ENCODE measurements at places on chromosomes 2 and 18.

- DNase-seq = no peak
These were observed 157.6 kb downstream of the HAUS1 start for GRCh38 chr18:46261799-46262198.

- peak; percentile 54 for DNase-seq
These were observed 21.2 kb downstream of the GRB14 start for GRCh38 chr2:164599954-164600589.

DNA sequence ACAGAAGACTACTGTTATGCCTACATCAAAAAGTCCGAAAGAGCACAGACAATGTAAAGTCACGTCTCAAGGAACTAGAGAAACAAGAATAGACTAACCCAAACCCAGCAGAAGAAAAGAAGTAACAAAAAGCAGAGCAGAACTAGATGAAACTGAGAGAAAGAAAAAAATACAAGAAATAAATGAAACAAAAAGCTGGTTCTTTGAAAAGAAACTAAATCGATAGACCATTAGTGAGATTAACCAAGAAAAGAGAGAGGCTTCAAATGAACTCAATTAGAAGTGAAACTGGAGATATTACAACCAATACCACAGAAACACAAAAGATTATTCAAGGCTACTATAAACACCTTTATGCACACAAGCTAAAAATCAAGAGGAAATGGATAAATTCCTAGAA, 271.8 kb downstream of the MBD2 start:
- no peak for DNase-seq

DNA sequence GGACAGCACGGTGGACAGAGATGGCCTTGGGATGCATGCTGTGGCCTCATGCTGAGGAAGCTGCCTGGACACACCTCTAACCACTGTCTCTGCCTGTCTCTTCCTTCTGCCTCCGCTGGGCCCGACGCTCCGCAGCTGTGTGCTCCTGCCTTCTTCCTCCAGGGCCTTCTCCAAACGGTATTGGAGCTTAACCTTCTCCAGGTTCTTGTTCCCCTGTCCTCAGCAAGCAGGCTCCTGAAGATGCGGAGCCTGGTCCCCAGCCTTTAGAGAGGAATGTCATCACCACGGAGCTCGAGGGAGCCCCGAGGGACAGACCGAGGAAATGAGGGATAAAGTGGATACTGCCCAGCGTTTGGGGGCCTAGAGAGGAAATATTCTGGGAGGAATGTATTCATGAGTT, 155.1 kb downstream of the DYSF start:
- no peak for DNase-seq

DNA sequence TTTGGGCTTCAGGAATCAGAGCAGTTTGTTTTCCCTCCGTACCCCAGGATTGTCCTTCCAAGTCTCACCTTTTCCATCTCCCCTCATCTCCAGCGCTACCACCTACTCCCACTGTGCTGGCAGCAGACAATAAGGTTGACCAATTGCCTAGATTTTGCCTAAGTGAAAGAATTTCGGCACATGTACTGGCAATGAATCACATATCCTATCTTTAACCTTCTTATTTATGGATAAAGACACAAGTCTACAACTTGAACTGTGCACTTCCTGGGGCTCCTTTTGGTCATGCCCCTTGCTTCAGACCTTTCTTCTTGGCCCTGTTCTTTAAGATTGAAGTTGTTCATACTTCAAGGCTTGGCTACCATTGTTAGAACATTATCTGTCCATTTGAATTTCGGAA, 71.4 kb downstream of the KCMF1 start:
- DNase-seq = no peak

- DNase-seq = no peak
These were observed 8.0 kb upstream of the SF3B1 start for GRCh38 chr2:197442857-197443256.

- DNase-seq = no peak
These were observed 11.5 kb downstream of the SLC9A4 start for GRCh38 chr2:102484310-102485061.

DNA sequence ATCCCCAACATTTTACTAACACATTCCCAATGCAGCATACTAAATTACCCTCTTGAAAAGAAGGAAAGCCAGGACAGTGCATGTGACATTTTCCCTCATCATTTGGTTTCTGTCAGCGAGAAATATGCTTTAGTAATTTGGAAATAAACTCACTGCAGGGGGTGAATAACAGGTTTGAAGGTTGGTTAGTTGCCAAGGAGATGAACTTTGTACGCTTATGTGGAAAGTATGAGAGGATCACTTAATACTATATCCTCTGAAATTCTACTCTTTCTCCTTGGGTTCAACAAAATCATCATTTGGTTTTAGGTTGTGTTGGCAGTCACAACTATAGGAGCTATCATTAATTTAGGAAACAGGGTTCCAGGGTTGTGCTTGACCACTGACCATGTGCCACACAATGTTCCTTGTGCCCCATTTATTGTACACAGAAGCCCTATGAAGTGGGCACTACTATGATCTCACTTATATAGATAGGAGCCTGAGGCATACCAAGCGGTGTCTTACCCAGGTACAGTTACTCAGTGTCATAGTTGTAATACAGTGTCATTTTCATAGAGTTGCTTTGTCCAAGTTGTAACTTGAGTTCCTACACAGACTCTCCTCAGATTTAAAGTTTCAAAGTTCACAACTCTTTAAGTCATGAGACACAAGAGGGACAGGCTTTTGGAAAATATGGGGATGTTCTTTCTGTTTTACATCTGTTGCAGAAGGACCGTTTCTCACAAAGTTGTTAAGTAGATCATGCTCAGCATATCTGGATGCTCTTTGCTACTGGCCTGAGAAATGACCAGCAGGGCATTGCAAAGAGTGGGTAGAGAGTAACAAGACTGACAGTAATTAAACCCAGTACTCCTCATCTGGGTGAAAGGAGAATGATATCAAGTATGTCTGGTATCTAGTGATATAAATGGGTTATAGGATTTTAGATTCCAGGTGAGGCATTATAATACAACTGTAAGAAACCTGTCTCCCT, 91.8 kb downstream of the MAP4K4 start:
- DNase-seq = no peak

DNA sequence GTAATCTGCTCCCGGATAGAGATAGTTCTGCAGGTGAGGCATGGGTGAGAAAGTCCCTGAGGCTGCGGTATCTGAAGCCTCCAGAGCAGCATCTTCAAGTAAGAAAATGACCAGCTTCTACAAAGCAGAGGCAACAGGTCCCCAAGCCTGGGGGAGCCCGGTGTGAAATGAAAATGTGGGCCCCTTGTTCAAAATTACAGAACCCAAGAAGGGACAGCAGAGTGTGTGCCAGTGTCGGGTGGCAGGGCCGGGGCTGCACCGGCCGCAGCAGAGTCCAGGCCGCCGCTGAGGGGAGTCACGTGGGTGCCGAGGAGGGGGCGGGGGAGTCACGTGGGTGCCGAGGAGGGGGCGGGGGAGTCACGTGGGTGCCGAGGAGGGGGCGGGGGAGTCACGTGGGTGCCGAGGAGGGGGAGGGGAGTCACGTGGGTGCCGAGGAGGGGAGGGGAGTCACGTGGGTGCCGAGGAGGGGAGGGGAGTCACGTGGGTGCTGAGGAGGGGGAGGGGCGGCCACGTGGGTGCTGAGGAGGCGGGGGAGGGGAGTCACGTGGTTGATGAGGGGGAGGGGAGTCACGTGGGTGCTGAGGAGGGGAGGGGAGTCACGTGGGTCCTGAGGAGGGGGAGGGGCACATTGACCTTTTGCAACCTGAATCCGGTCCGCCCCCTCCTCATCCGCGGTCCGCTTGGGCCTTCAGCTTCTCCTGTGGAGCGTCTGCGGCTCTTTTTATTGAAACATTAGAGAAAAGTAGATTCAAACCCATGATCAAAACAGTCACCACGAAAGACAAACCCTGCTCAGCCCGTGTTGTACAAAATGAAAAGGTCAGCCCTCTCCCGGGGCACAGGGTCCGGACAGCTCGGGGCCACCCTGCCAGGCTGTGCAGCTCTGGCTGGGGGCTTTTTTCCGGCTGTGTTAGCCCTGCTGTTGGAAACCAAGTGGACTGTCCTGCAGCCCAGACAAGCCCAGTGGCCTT, 10.4 kb downstream of the COLEC11 start:
- peak; percentile 60 for DNase-seq

- peak; percentile 63 for DNase-seq
These were observed 20.2 kb upstream of the DARS1 start for GRCh38 chr2:136005462-136006196.

GRCh38 chr2:34294961-34295360, 695.9 kb upstream of the FAM98A start:
- no peak for DNase-seq

DNA sequence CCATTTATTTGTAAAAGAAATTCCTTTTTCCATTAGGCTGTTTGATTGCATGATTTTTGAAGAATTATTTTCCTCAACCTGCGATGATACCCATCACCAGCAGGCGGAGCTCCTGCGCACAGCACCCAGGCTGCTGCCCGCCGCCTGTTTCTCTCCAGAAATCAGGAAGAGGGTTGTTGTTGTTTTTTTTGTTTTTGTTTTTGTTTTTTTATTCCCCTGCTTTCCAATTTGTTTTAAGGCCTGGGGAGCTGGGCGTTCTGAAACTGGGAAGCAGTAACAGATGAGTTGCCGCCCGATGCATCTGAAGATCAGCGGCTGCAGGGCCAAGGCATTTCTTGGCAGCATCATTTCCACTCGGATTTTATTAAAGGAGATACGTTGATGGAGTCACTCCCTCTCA, 132.1 kb downstream of the MBP start:
- DNase-seq = peak; percentile 62

GRCh38 chr2:203126996-203127395, 111.8 kb upstream of the CYP20A1 start:
- no peak for DNase-seq

DNA sequence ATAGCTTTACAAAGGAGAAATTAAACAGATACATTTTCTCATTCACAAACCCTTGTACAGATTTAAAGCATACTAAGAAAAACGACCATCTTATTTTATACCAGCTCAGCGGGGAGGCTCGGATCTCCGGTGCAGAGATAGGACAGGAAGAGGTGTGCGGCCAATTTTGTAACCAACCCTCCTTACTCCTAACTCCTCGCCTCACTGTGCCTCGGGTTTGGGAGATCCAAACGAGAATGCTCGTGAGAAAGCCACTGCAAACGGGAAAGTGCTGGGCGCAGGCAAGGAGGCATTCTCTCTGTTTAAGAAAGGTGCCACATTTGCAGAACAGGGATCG, 1.2 kb downstream of the KDSR start:
- peak; percentile 35 for DNase-seq

DNA sequence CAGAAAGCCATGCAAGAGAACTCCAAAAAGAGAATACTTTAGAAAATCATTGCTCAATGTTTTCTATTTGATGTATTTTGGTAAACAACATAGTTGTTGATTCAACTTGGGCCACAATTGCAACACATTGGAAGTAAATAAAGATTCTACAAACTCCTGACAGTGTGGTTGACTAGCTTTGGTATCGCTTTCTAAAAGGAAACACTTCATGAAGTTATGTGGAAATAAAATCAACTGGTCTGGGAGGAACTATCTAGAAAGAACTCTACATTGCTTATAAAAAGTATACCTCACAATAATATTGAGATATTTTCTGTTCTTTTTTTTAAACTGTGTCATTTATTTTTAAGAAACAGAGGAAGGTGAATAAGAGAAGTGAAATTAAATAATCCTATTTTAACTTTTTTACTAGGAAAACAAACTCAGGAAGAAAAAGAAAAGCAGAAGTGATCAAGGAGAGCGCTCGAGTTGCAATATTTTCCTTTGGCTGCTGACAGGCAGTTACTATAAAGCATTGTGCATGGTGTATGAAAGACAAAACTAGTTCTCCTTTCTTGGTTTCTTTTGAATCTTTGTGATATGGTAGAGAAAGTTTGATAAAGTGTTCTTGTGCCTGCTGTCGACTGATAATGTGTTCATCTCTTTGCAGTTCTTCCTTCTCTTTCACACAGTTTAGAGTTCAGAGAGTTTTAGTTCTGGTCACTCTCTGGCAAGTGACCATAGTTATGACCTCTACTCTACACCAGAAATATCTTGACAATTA, 3.0 kb downstream of the DHRS9 start:
- DNase-seq = peak; percentile 28

GRCh38 chr2:147045113-147045512, 799.7 kb upstream of the ACVR2A start:
- peak; percentile 51 for DNase-seq

DNA sequence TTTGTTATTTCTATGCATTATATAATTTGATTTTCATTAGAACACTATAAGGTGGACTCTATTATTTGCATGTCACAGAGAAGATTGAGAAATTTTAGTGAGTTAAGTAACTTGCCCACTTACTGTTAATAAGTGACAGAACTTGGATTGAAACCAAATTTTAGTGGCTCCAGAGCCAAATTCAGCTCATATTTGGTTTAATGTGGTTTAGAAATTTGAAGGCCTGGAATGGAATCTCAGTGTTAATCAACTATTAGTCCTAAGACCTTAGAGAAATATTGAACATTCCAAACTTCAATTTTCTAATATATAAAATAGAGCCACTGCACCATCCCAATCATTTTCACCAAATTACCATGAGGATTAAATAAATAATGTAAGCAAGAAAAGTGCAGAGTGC, 281.6 kb downstream of the ZNF385B start:
- DNase-seq = no peak

- DNase-seq = no peak
These were observed 7.9 kb upstream of the OTOF start for GRCh38 chr2:26485725-26486418.

- no peak for DNase-seq
These were observed 415.0 kb downstream of the CPS1 start for GRCh38 chr2:210971431-210971830.

DNA sequence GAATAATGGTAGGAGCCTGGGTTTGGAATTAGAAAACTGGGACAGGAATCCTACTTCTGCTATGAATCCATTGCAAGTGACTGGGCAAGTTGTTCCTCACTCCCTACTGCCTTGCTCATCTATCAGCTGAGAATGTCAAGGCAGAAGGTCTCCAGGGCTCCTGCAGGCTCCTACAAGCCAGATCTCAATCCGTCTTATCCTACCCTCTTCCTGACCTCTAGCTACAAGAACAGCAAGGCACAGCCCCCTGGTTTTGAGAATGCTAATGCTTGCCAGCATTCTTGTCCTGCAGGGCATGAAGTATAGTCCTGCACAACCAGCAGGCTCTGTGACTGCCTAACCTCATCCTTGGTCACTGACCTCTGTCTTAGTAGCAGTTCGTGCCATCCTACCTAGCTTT, 141.9 kb upstream of the TNP1 start:
- DNase-seq = no peak

- no peak for DNase-seq
These were observed 66.5 kb downstream of the ABI2 start for GRCh38 chr2:203394519-203395227.

- peak; percentile 24 for DNase-seq
These were observed 681 bp upstream of the ROCK2 start for GRCh38 chr2:11344956-11345677.

DNA sequence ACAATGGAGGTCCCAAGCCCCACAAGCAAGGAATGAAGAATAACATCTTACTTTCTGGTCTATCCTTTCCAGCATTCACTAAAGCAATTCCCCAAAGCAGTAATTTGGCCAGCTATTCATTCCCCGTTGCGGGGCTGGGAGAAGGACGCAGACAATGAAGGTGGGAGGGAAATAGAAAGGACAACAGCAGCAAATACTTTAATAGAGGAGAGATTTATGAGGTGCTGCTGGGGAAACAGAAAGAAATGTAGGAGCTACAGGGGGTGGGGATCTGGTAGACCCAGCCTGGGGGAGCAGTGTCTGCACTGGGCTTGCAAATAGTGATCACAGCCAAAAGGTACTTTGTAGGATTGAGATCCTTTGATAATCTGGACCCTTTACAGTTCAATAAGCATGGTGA, 13.9 kb upstream of the ATL2 start:
- no peak for DNase-seq

- DNase-seq = no peak
These were observed 39.3 kb upstream of the STAT1 start for GRCh38 chr2:191053256-191053655.

GRCh38 chr2:164495491-164496223, 125.6 kb downstream of the GRB14 start:
- DNase-seq = no peak

Measured in activated CD4-positive, alpha-beta T cell treated with anti-CD3 and anti-CD28 coated beads, Interleukin-2, Interleukin-6, amounts not matched to agents 100 ng/mL and 50 ng/mL, durations not matched to agents 16 hours and 8 hours (primary cell).